ENCODE measurements at places on chromosomes 4 and X.

DNA sequence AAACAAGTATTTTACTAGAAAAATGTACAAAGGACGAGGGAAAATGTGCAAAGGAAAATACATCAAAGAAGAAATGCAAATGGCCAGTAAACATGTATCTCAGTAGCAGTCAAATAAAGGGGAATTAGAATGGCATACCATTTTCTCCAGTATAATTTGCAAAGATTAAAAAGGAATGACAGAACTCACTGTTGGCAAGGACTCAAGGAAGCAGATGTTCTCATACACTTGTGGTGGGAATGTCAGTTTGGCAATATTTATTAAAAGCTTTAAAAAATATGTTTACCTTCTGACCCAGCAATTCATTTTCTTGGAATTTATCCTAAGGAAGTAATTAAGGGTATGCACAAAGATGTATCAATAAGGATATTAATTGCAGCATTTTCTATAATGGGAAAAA lies 7.6 kb downstream of the CLCN5 start:
- DNase-seq = no peak

- no peak for DNase-seq
Observed at GRCh38 chrX:97564496-97564895, 680.8 kb downstream of the RPA4 start.

- no peak for DNase-seq
Observed at GRCh38 chr4:109708990-109709389, 5.7 kb upstream of the CASP6 start.

GRCh38 chr4:70449220-70449619 lies 22.8 kb upstream of the MUC7 start:
- no peak for DNase-seq

- no peak for DNase-seq
Observed at GRCh38 chr4:109959195-109959594, 46.5 kb downstream of the EGF start.

- no peak for DNase-seq
Observed at GRCh38 chr4:14807856-14808255, 194.4 kb upstream of the CPEB2 start.

DNA sequence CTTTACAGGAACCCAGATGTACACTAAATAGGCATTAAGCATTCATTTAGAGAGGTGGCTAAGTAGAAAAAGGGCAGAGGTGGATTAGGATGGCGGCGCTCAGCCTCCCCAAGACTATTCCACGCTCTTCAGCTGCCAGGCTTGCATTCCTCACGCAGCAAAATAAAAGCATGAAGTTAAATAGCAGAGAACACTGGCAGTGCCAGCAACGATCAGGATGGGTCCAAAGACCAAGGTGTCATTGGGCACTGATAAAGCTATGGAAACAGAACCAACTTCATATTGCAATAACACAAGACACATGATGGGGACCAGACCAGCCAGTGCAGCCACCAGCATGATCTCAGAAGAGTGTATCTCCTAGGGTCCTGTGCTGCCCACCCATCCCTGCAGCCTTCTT lies 42.0 kb downstream of the TMEM156 start:
- no peak for DNase-seq

All from stimulated activated CD4-positive, alpha-beta T cell treated with anti-CD3 and anti-CD28 coated beads, Interleukin-1b, Interleukin-23, amount 100 ng/mL, for 1 hour (primary cell).